CD4-positive, alpha-beta T cell treated with Interferon alpha-2 for 1 hour (primary cell): ENCODE measurements at places on chromosomes 2 and 18.

DNA sequence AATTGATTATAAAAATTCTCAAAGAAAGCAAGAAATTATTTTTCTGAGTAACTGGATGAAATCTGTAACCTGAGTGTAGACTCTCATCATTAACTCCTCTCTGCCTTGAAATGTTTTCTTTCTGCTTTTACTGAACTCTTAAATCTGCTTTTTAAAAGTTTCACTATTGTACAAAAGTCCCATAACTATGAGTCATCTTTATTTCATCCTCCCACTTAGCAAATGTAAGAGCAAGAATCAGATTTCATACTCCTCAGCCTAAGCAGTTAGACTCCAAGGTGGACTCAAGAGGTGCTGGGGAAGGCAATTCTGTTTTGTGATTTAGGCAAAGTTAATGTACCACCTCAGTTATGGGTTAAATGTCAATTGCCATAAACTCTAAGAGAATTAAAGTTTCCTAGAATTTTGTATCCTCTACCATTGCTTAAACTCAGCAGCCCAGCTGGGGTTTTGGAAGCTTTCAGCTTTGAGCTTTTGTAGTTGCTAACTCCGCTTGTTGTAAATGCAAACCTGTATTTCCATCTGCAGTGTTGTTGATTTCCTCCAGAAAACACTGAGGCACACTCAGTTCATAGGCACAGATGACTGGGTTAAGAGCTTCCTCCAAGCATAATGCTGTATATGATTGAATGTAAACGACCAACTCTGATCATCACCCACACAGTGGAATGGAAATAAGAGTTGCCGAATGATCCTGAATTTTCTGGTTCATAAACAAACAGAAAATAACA lies 268.8 kb downstream of the ARHGAP15 start:
- no peak for DNase-seq

- DNase-seq: no peak
Measured at GRCh38 chr2:136376798-136377211, 258.9 kb upstream of the CXCR4 start.

DNA sequence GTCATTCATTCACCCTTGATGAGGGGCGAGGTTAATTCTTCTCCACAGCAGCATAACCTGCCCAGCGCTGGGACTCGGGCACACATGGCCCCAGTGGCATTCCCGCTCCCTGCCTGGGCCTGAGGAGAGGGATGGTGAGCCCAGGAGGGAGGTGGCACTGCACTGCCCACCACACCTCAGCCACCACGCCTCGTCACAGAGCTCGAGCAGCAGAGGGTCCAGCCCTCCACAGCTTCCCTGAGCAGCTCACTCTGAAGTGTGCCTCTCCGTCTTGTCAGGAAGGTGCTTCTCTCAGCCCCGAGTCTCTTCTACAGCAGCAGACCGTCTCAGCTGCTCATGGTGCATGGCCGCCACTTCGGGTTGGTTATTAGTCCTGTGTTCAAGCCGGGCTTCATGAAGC lies 34.9 kb downstream of the COA5 start:
- no peak for DNase-seq

- DNase-seq: no peak
Measured at GRCh38 chr2:203451689-203452088, 83.4 kb downstream of the RAPH1 start.

GRCh38 chr2:38245114-38245641 lies 131.9 kb downstream of the ATL2 start:
- DNase-seq: no peak
